ENCODE measurements at places on chromosomes 16 and 17. TPM values are rescaled to one million over a fixed set of nuclear protein-coding genes. Genes with fewer than 3 reads are reported as not detected.

TPSG1 gene
- total RNA-seq: not detected

GRCh38 chr17:39553341-39553945 is 54.3 kb downstream of the NEUROD2 start:
- DNase-seq: no peak

DNA sequence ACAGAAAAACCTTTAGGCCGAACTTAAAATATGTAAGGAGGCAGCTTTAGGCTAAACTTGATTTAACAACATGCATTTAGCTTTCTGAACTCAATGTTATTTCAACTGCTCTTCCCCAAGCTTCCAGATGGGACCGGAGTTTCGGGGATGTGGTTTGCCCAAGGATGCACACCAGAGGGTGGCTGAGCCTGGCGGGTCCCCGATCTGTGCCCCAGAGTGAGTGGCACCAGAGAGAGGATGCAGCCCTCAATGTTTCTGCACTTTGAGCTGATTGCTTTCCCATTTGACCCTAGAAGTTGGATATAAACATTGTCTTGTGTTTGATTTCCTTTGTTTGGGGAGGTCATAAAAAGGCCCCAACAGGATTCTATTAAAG is 348.0 kb upstream of the TNRC6C start:
- no peak for DNase-seq

CSHL1 gene
- total RNA-seq: not detected

EPX gene
- not detected for total RNA-seq

DNA sequence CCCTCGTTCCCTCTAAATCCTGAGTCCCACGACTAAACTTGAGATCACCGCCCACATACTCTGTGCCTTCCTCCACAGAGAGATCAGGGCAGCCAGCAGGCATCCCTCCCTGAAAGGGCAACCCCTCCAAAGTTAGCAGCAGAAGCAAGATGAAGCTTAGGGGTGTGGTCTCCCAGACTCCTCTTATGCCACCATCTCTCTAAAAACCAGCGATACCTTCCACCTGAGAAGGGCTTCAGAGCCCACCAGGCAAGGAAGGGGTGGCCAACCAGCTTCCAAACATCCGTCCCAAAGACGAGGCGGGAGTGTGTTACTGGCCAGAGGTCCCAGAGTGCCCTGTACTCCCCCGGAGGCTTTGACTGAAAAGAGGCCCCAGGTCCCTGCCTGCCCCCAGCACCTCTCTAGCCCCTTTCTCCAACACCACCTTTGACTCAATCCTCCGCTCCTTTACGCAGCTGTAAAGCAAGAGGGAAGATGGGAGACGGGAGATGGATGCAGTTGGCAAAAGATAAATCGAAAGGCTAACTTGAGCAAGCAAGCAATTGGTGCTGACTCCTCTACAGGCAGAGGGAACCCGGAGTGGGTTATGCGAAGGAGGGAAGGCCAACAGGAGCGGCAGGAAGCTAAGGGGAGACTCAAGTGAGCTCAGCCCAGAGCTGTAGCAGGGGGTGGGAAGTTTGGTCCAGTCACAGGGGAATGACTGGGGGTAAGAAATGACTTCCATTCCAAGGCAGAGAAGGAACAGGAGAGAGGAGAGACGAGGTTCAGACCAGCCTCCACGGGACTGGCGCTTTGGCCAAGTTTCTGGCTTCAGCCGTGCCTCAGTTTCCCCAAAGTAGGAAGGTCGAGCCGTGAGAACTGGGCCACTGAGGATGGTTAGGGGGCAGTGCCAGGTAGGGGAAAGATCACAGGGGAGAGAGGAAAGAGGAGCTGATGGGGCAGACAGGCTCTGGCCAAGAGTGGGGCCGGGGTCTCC is 1.0 kb downstream of the ST3GAL2 start:
- peak; percentile 53 for DNase-seq

SYCE1L gene
- 9.3 TPM for total RNA-seq

CCL3 gene
- total RNA-seq: not detected

GRCh38 chr16:65855171-65856145 is 511.0 kb upstream of the CDH5 start:
- DNase-seq: no peak

- no peak for DNase-seq
These were observed 206.8 kb upstream of the SDK2 start for GRCh38 chr17:73851091-73851490.

DNA sequence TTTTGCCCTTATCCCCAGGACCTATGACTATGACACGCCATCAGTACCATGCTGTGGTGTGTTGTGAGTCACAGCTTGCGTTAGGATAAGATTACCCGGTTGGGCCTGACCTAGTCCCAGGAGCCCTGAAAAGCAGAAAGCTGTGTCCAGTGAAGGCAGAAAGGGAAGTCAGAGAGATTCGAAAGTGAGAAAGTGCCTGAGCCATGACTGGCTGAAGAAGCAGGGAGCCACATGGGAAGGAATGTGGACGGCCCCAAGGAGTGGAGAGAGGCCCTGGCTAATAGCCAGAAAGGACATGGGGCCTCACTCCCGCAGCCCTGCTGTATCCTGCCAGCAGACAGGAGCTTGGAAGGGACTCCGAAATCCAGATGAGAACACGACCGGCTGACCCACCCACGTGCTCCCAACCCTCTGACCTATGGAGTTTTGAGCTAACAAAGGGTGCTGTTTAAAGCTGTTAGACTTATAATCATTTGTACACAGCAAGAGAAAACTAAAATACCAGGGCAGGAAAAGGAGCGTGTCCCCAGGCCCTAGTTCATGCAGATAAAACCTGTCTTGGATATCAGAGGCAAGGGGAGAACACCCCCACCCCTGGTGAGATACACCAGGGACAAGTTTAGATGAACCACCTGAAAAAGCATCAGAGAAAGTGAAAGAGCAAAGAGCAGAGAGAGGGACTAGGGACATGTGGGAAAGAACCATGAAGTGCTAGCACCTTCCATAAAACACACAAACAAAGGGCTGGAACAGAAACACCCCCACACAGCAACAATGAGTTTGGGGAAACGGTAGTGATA is 115.3 kb downstream of the SLC39A11 start:
- DNase-seq: no peak

Measured in OCI-LY7 (cell line).